ENCODE measurements at places on chromosomes 7 and 10. TPM values are rescaled to one million over a fixed set of nuclear protein-coding genes. Genes with fewer than 3 reads are reported as not detected.

COL28A1 gene
- 1.2 TPM for total RNA-seq

ZNF862 gene
- total RNA-seq: 8.8 TPM

DNA sequence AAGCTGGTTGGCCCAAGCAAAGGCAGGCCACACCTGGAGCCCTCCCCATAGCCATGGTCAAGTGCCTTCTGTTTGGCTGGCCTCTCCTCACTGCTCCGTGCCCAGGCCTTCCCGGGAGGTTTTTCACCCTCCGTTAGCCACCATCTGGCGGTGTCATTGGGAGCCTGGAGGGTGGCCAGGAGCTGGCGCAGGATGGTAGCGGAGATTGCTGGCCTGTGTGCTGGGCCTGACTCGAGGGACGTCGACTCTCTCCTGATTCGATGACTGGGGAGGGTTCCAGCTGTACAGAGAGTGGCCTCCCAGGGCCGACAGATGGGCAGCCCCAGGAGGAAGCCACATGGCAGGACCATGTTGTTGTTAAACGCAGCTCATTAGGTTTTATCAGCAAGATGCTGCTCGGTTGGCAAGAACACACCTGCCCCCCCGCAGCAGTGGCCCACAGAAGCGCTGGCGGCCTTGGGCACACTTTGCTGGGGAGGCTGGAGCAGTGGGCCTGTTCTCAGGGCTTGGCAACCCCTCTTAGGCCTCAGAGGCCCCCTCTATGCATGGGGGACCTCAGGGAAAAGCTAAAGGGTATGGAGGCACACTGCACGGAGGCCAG lies 64.0 kb upstream of the CACUL1 start:
- no peak overlapping the region for H3K4me3 ChIP-seq
- DNase-seq: no peak
- H3K27me3 ChIP-seq: no peaks in the 10 kb centered on the region

- no peaks in the 10 kb centered on the region for H3K27me3 ChIP-seq
- no peaks in the 10 kb centered on the region for H3K4me1 ChIP-seq
- no peaks in the 10 kb centered on the region for H3K36me3 ChIP-seq
- DNase-seq: no peak
- no peak overlapping the region for H3K27ac ChIP-seq
- H3K4me3 ChIP-seq: no peak overlapping the region
Measured at GRCh38 chr10:72106154-72106849, 18.0 kb upstream of the SPOCK2 start.

- no peaks in the 10 kb centered on the region for H3K27me3 ChIP-seq
- H3K4me1 ChIP-seq: peaks cover 3% of the 10 kb centered on the region
- no peak overlapping the region for H3K4me3 ChIP-seq
Measured at GRCh38 chr10:14784459-14785055, 9.9 kb upstream of the FAM107B start.

GRCh38 chr7:158602905-158603772 lies 15.5 kb upstream of the PTPRN2 start:
- H3K27me3 ChIP-seq: no peaks in the 10 kb centered on the region
- H3K36me3 ChIP-seq: no peaks in the 10 kb centered on the region
- H3K27ac ChIP-seq: no peak overlapping the region
- no peak overlapping the region for H3K4me3 ChIP-seq
- DNase-seq: no peak

- H3K4me3 ChIP-seq: no peak overlapping the region
- no peak for DNase-seq
- no peaks in the 10 kb centered on the region for H3K27me3 ChIP-seq
- no peaks in the 10 kb centered on the region for H3K36me3 ChIP-seq
Measured at GRCh38 chr7:132400561-132401142, 175.6 kb downstream of the PLXNA4 start.

All from colonic mucosa (tissue), 4 donors.